NCI-H2171 treated with DMSO at 0.1 percent for 48 hours (cell line): ENCODE measurements at places on chromosomes 13 and 19.

GRCh38 chr13:41596190-41596589 is 138.8 kb downstream of the RGCC start:
- DNase-seq: no peak

DNA sequence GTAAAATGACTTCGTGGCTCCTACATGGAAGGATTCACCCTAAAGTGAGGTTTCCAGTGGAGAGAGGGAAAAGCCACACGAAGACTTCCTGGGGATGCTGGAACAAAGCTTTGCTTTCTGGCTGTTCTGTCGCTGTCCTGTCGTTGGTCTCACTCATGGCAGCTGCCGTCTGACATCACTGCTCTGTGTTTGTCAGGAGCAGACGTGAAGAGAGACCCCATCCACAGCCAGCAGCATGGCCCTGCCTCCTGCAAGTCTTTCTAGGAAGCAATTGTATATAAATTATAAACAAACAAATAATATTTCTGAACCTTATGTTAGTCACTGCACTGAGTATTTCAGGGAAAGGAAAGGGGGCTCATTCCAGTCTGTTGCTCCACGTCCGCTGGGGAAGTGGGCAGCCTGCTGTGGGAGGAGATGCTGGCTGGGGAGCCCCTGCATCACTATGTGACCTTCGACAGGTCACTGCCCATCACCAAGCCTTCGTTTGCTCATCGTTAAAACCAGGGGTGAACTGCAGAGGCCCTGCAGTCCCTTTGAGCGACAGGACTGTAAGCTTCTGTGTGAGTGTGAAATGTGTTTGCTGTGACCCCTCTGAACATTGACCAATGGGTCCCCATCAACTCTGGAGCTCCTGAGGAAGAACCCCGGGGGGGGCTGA is 151.0 kb downstream of the DCT start:
- DNase-seq: no peak

GRCh38 chr19:574658-575526 is 2.5 kb downstream of the BSG start:
- no peak for DNase-seq

DNA sequence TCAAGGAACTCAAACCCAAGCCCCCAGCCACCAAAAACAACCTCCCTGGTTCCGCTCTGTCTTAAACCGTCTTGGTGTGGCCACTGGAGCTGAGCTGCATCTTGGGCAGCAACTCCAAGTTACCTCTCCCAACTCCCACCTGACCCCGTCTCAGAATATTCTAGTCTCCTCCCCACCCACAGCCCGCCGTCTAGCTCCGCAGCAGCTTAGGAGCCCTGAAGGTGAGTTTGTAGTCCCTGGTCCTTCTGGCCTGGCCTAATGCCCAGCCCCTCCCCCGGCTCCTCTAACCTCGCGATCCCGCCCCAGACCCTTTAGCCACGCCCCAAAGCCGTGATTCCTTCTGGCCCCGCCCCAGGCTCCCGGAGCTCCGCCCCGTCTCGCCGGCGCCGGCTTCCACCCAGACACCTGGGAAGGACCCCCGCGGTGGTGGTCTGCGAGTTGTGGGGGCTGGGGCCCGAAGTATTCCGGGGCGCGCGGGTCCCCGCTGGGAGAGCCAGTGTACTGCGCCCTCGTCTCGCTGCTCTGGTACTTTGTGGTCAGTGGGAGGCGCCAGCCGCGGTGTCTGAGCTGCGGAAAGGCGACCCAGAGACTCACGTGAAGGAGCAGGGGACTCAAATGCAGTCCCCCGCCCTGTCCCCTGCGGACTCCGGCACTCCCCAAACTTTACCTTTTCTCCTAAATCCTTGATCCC is 2.5 kb upstream of the LHB start:
- peak; percentile 22 for DNase-seq

DNA sequence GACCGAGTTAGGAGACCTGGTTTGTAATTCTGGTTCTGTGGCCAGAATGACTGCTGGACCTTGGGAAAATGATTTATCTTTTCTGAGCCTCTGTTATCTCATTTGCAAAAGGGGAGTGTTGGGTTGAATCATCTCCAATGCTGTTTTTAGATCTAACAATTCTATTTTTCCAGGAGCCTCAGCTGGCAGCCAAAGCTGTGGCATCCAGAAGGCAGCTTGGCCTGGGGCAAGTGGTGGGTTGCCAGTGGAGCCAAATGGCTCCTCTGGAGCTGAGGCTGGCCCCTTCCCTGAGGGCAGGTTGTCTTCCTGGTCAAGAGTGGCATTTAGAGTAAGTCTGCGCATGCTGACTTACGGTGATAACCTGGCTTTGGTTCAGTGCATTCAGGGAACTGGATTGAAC is 21.3 kb downstream of the B3GLCT start:
- no peak for DNase-seq

DNA sequence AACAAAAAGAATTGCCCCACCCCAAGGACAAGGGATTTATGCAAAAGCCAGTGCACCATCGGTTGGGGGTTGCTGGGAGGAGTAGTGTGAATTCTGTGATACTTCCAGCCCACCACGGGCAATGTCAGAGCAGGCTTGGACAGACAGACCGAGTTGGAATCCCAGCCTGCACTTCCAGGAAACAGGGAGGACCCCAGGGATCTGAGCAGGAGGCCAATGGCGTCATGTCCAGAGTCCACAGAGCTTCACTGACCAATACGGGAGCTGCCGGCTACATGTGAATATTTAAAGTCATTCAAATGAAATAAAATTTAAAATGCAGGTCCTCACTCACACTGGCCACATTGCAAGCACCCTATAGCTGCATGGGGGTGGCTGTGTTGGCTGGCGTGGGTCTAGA is 10.9 kb downstream of the ZNRF4 start:
- no peak for DNase-seq

DNA sequence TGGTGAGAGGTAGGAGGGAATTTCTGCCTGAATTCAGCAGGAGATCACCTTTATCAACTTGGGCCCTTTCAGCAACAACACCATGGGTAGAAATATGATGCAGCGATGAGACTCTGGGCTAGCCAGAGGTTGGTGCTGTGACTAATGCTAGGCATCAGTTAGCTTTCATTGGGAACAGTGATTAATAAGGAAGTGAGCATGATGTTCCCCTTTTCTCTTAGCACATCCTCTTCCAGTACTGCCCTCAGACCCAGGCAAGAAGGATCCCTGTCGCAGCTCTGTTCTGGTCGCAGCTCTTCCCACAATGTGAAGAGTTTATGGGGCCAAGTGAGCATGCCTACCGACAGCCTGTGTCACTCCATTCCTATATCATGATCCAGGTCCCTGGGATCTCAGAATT is 100.5 kb downstream of the FLT1 start:
- no peak for DNase-seq

DNA sequence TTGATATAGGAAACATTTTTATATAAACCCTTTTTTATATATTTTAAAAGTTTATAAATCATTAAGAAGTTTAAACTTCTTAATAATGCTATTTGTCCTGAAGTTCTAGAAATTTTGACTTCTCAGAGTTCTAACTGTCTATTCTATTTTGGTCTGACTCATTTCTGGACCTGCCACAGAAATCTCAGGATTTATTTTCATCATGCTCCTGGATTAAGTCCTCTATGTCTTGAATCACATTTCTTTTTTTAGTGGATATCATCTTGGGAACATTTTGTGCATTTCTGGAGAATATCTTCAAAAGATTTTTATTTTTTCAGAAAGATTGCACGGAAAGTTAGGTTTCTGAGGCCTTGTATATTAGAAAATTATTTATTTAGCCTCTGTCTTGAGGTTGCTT is 289.1 kb downstream of the NDFIP2 start:
- no peak for DNase-seq

- no peak for DNase-seq
These were observed 12.2 kb downstream of the SUGP2 start for GRCh38 chr19:19021115-19021514.

DNA sequence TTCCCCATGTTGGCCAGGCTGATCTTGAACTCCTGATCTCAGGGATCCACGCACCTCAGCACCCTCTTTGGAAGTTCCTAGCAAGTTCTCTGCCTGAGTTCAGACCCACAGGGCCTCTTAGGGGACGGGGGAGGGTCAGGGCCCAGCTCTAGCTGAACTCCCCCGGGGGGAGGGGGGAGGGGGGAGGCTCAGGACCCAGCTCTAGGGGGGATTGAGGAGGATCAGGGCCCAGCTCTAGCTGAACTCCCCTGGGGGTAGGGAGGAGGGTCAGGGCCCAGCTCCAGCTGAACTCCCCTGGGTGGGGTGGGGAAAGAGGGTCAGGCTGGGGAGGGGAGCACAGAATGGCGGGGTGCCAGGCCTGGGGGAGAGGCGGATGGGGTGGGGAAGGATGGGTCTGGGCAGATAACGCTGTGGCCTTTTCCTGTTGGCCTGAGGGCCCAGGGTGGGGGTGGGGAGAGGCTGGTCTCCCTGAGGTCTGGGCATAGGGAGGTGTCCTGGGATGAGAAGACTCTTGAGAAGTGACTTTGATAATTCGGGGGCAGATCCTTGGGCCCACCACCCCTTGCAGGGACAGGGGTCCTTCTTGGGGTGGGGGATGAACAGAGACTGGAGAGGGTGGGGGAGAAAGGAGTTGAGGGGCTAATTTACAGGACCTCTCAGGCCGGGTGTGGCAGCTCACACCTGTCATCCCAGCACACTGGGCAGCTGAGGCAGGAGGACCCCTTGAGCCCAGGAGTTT is 5.5 kb upstream of the PTBP1 start:
- DNase-seq: no peak

DNA sequence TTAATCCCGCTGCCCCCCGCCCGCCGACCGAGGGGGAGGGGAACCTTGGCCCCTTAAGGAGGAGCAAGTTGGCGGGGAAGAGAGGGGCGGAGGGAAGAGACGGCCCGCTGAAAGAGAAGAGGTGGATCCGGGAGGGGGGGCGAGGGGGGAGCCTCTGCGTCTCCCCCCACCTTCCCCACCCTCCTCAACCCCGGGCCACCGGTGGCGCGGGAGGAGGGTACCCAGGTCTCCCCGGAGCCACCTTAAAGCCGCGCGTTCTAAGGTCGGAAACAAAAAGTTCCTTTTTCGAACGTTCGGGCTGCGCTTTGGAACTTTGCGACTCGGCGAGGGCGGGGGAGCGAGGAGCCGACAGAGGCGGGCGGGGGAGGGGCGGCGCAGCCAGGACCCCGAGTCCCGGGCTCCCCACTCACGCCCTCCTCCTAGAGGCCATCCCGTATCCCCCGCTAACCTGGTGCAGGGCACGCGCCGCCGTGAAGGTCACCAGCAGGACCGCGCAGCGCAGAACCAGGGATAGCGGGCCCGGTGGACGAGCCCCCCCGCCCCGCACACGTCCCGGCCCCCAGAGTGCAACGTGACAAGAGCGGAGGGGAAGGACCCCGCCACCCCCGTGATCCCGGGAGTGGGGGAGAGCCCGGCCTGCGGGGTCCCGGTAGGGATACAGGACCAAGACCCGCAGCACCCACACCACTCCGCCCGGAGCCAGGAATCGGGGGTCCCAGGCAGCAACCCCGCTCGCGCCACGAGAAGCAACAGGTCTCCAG is 659 bp downstream of the ERF start:
- peak; percentile 68 for DNase-seq

DNA sequence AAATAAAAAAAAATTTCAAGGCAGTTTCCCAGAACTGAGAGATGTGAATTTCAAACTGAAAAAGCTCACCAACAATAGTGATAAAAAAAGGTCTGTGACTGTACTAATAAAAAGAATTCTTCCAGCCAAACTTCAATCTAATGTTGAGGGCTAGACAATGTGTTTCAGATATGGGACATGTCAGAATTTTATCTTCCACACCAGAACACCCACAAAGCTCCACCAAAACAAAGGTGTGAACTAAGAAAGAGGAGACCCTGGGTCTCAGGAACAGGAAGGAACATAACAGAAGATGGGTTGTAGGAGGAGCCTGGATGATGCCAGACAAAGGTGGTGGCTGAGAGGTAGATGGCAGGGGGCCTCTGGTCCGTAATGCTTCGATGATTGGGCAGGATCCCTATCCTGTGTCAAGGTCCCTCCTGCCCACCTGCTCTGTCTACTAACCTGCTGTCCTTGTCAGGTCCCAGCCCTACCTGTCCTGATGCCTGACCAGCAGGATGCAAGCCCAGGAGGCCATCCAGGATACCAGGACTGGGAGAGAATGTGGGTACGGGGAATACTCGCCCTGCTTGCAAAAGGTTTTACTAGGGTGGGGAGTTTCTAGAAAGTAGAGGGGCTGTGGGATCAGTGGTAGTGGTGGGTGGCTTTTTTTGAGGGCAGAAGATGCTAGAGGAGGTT is 4.5 kb downstream of the MZF1 start:
- no peak for DNase-seq

DNA sequence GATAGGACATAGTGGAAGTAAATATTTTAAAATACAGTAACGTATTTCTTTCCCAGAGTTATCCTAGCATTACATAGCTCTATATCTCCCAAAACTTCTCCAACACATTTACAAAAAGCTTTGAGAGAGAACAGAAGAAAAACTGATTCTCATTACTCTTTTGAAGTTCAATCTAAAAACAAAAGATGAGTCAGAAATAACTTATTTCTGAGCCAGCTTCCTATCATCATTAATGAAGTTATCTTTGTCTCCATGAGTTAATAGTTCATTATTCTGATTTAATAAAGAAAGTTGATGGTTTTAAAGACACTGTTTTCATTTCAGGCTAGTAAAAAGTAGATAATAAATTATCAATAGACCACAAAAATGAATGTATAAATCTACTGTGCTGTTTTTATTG is 446.7 kb upstream of the SPRY2 start:
- no peak for DNase-seq

- no peak for DNase-seq
These were observed 2.1 kb downstream of the SNAPC2 start for GRCh38 chr19:7921967-7922835.

- DNase-seq: peak; percentile 53
These were observed 254.2 kb downstream of the ITGBL1 start for GRCh38 chr13:101706651-101707050.

DNA sequence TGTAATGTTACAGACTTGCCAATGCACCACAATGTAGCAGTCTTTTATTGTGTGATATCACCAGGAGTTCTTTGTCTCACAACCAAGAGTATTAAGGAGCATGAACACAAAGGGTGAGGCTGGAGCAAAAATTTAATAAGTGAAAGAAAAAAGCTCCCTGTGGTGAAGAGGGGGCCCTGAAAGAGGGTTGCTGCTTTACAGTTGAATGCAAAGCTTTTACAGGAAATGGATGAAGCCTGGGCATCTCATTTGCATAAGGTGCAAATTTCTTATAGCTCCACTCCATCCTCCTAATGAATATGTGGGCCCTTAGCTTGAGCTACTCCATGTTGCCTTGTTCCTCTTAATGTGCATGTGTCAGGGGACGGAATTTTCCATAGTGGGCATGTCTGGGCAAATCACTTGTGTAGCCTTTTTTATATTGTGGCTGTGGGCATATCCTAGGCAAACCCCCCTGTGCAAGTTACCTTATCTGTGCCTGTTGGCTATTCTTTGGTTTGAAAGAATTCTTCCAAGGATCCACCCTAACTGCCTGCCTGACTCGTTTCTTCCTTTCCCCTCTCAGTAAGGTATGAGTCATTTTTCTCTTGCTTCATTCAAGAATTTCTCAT is 45.3 kb upstream of the TRPC4 start:
- DNase-seq: no peak
